ENCODE measurements at places on chromosomes 13 and 19. TPM values are rescaled to one million over a fixed set of nuclear protein-coding genes. Genes with fewer than 3 reads are reported as not detected.

Gene SNRPA
- 46.5 TPM for total RNA-seq

Gene LYL1
- 6.1 TPM for total RNA-seq

Gene ICAM1
- 55.2 TPM for total RNA-seq

Gene B3GNT3
- total RNA-seq: not detected
